ENCODE measurements at places on chromosomes 1 and 21.
A peak's percentile ranks its signal among the peaks of the same experiment; 100 is the strongest.

DNA sequence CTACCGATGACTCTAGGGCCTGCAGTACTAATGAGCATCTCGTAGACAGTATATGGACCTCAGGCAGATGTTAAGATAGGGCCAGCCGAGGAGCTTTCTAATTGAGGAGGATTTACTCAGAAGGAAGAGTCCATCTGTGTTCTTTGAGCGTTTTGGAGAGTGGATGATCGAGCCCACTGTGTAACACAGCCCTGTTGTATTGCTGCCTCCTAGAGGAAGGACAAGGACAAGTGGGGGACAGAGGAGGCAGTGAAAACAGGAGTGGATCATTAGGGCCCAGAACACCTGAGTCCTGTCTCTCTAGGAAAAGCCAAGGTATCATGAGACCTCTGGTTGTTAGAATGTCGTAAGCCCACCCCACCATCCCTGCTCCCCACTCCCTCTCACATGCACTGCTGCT is 62.9 kb downstream of the TBX19 start:
- no peak for DNase-seq

GRCh38 chr1:182629499-182630096 is 25.4 kb upstream of the RGS16 start:
- DNase-seq, result peak; percentile 10

DNA sequence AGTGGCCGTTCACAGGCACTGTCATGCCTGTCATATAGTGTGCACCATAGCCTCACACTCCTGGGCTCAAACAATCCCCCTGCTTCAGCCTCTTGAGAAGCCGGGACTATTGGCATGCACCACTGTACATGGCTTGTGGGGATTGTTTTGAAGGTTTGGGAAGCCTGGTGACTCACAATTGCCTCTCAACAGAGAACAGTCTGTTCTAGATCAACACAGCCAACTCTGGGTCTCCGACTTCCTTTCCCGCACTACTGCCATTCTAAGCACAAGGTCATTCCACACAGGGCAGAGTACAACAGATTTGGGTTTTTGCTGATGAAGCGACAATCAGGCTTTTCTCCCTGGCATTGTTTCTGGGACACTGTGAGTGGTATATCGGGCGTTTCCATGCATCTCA is 15.5 kb upstream of the AHCTF1 start:
- DNase-seq, result no peak

- no peak for DNase-seq
Measured at GRCh38 chr1:36358514-36359084, 27.1 kb downstream of the STK40 start.

DNA sequence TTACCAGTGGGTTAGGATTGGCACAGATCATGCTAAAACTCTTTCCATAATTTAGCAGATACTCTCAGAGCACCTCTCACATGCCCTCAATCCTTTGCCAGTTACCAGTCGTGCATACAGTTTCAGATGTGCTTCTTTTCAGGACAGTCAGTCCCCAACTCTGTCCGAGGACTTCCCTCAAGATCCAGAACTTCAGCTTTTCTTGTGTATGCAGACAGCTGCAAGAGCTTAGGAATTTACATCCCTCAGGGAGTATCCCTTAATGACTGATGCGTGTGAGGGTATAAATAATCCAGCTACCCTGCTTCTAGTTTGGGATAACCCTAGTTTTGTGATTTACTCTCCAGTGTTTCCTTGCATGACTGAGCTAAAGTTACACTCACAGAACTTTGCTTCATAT is 393.0 kb upstream of the PLXNA2 start:
- no peak for DNase-seq

GRCh38 chr1:165073185-165074007 is 283.1 kb downstream of the LMX1A start:
- DNase-seq, result no peak

DNA sequence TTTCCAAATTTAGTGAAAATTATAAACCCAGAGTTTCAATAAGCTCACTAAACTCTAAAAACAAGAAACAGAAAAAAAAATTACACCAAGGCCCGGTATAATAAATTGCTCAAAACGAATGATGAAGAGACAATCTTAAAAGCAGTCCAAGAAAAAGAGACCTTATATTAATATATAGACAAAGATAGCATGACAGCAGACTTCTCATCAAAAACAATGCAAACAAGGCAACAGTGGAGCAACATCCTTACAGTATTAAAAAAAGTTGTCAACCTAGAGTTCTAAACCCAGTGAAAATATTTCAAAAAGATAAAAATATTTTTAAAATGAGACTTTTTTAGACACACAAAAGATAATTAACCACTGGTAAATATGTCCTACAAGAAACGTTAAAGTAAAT is 46.7 kb downstream of the KIFAP3 start:
- DNase-seq, result no peak

GRCh38 chr21:33432496-33432895 is 29.3 kb downstream of the IFNGR2 start:
- no peak for DNase-seq

DNA sequence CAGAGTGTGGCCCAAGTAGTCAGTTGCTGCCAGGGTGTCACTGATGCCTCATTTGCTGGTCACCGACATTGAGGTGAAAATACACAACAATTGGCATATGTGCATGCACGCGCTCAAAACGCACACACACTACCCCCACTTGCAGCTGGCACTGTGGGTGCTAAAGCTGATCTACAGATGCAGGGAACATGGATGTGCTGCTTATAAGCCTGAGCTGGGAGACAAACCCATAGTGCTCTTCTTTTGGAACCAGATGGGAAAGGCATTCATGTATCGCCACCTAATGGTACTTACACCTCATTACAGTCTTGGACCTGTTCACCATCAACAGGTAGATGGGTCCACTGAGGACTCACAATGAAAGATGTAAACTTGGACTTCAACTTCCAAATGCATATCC is 70.3 kb upstream of the CAMK1G start:
- DNase-seq, result no peak

DNA sequence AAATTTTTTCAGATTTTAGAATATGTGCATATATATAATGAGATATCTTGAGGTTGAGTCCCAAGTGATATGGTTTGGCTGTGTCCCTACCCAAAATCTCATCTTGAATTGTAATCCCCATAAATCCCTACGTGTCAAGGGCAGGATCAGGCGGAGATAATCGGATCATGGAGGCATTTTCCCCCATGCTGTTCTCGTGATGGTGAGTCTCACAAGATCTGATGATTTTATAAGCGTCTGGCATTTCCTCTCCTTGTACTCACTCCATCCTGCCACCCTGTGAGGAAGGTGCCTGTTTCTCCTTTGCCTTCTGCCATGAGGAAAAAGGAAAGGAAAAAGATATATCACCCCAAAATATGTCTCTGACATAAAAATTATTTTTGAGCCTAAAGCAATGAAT is 64.6 kb downstream of the TOR3A start:
- no peak for DNase-seq

GRCh38 chr1:24909388-24909898 is 20.6 kb downstream of the RUNX3 start:
- DNase-seq, result no peak
